Tongue (tissue), 3 donors: ENCODE measurements at places on chromosomes 7 and 10. TPM values are rescaled to one million over a fixed set of nuclear protein-coding genes. Genes with fewer than 3 reads are reported as not detected.

Gene ADIRF
- 13.2 TPM for total RNA-seq

Gene TAS2R3
- 5.0 TPM for total RNA-seq

Gene EN2
- not detected for total RNA-seq

Gene CLEC2L
- total RNA-seq, result not detected
